8988T (cell line): ENCODE measurements at places on chromosomes 3 and 15.

GRCh38 chr15:61794881-61795280 is 265.4 kb downstream of the VPS13C start:
- no peak for DNase-seq

GRCh38 chr3:143430568-143430967 is 311.0 kb downstream of the CHST2 start:
- no peak for DNase-seq

- no peak for DNase-seq
These were observed 282.7 kb upstream of the TPRG1 start for GRCh38 chr3:188889054-188889491.

DNA sequence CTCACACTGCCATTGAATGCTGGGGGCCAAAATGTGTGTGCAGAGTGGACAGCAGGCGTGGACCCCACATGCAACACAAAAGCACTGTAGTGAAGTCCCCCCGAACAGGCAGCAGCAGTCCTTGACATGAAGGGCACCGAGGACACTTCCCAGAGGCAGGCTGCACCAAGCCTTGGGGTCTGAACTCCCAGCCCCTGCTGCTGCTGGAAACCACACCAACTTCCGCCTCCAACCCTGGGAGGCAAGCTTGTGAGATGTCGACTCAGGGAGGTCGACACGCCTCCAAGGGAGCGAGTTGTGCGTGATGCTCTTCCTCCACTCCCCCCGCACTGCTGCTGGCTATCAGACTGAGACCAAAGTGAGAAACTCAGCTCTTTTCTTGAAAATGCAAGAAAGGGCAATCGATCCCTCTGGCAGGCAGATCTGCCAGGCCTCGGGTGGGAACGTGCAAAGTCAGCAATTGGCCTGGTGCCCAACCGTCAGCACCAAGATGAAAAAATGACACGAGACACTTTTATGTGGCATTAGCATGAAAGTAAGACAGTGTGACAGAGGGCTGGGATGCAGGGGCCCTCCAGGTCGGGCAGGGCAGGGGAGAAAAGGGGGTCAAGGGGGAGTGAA is 43.6 kb downstream of the WHAMM start:
- DNase-seq, result no peak

DNA sequence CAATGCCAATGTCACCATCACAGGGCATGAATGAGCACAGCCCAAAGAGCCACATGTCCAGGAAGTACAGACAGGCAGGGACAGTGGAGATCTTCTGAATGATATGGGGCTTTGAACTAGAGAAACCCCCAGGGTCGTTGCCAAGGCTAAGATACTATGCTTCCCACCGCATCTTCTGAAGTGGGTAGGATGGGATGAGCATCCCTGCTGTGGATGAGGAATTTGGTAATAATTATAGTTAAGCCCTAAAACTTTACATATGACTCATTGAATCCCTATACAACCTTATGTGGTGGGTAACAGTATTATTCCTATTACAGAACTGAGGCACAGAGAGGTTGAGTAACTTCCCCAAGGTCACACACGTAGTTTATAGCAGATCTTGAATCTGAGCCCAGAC is 44.2 kb downstream of the WNT5A start:
- no peak for DNase-seq

DNA sequence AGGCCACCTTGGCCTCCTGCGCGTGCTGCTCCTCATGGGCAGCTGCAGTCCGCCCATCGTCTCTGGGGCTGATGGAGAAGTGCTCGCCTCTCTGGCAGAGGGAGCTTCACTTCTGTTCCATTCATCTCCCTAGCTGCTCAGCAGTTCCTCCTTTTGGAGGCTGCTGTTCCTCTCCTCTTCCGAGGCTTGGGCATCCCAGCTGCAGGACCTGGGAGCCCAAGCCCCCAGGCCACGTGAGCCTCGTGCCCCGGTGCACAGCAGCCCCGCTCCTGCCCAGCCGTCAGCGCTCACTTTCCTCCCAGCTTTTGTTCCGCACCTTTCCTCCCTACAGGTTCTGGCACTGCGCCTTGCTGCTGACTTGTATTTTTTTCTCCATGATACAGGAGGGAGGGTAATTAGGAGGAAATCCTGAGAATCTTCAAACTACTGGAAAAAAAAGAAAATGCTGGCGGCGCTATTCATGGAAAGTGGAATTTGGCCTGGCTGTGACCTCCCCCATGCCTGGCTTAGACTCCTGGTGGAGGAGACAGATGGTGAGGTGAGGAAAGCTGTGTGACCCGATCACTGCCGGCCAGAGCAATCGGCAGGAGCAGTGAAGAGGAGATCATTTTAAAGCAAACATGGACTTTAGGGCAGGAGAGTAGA is 210.1 kb downstream of the CHST2 start:
- DNase-seq, result no peak

GRCh38 chr3:50582083-50582482 is 12.8 kb downstream of the HEMK1 start:
- DNase-seq, result no peak

GRCh38 chr3:9100513-9100894 is 137.2 kb upstream of the RAD18 start:
- no peak for DNase-seq

- peak; percentile 57 for DNase-seq
These were observed 129.4 kb downstream of the VGLL4 start for GRCh38 chr3:11514191-11514821.

DNA sequence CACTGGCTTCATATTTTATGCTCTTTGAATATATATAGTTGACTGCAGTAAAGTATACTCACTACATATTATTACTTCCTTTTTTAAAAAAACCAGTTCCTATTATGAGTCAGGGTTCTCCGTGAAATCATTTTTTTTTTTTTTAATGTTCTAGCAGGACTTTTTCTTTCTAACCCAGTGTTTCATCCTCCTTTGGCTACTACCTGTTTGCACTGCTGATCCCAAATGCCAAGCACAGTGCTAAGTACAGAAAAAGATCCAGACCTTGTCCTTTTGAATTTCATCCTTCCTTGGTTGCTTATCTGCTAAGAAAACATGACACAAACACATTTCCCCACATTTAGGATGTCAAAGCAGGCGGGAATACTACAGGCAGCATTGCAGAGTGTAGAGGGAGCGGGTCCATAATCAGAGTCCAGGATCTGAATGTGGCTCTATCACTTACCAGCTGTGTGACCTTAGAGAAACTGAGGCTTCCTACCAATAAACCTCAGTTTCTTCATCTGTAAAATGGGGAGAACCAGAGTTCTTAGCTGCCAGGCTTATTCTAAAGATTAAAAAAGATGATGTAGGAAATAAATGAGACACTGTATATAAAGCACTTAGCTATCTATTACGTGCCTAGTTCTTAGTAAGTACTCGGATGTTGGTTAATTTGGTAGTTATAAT is 37.2 kb upstream of the ANPEP start:
- no peak for DNase-seq

GRCh38 chr3:151226825-151227224 is 23.8 kb upstream of the GPR171 start:
- no peak for DNase-seq

DNA sequence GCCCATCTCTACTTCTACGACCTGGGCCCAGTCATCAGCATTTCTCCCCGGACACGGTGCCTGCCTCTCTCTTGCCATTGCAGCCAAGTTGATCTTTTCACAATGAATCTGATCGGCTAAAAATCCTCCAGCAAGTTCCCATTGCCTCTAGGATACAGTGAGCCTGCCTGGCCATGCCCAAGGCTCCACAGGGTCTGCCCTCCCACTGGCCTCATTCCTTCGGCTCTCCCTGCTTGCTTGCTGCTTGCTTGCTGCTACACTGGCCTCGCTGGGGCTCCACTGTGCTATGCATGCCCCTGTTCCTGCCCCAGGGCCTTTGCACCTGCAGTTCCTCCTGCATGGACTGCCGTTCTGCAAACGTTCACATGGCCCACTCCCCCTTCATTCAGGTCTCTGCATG is 2.0 kb downstream of the ABTB1 start:
- DNase-seq, result no peak

- no peak for DNase-seq
These were observed 99.5 kb downstream of the ATG7 start for GRCh38 chr3:11371747-11372146.

- no peak for DNase-seq
These were observed 43.7 kb downstream of the IGSF11 start for GRCh38 chr3:118990823-118991560.

DNA sequence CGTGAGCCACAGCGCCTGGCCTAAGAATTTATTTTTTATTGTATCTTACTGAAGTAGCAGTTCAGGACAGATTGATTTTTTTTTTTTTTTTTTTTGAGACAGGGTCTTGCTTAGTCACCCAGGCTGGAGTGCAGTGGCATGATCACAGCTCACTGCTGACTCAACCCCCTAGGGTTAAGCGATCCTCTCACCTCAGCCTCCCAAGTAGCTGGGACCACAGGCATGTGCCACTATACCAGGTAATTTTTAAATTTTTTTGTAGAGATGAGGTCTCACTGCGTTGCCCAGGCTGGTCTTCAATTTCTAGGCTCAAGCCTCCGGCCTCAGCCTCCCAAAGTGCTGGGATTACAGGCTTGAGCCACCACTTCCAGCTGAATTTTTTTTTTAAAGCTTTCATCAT is 99.8 kb upstream of the HERC1 start:
- DNase-seq, result no peak

DNA sequence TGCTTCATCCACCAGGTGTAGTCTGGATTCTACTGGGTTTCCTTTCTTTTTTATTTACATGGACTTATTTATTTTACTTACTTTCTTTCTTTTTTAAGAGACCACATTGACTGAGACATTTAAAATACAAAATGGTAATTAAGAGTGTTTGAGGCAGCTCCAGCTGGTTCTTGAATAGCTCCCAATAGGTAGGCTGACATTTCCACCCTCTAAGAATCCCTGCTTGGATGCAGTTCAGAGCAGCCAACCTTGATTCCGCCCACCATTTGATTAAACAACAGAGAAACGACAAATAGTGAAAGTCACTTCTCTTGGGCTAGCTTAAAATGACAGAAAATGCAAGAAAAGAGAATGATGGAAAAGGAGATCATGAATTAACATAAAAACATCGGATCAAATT is 270.5 kb downstream of the TUSC7 start:
- no peak for DNase-seq

- no peak for DNase-seq
These were observed 45.3 kb downstream of the SEMA3G start for GRCh38 chr3:52399593-52399992.

GRCh38 chr15:70826634-70827033 is 27.3 kb downstream of the LARP6 start:
- no peak for DNase-seq

DNA sequence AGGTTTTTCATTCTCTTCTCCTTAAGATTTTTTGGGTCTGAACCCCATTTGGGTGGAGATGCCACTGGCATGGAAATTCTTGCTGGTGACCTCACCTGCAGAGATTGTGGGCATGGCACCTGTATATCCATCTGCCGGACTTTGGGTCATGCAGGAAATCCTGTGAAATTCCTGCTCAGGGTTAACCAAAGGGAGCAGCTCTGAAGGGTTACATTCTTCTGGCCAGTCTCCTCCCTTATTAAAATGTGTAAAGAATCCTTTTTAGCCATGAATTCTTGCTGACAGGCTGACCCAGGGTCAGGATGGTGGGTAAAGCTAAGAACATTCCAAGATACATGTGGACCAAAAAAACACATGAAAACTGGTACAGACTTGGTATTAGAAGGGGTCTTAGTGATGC is 27.4 kb downstream of the ARHGEF26 start:
- no peak for DNase-seq

DNA sequence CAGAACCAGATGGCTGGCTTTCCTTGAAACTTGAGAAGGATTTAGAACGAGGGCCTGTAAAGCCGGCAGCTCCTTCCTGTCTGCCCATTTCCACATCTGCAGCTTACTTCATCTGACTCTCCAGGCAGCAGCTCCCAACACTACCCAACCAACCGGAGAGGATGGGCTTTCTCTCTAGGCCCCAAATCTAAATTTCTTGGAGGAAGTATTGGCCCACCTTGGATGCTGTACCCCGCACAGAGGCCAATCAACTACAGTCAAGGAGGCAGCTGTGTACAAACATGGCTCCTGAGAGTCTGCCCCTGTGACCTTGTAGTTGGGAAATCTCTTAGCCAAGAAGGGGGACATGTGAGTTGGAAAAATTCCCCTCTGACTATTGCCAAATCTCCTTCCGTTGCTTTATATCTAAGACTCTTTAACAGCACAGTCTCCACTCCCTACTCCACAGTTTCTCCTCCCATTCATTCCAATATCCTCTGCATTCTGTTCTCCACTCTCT is 8.0 kb upstream of the ACAP2 start:
- no peak for DNase-seq

DNA sequence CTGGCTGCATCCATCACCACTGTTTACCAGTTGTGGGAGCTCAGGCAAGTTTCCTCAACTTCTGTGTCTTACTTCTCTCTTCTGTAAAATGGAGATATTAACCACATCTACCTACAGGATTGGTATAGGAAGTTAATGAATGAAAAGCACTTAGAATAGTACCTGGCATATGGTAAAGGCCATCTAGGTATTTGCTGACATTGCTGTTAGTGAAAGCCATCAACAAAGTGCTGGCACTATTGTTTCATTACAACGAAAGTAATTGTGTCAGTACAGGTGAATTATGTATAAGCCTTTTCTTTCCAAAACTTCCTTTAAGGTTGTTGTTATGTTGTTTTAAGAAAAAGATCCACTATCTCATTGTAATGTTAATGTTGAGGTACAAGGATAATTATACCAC is 197.0 kb downstream of the NR1D2 start:
- no peak for DNase-seq

GRCh38 chr15:77195586-77195985 is 124.7 kb upstream of the TSPAN3 start:
- no peak for DNase-seq
